Testis (tissue), 5 donors: ENCODE measurements at places on chromosomes 3 and 15.
A peak's percentile ranks its signal among the peaks of the same experiment; 100 is the strongest.

DNA sequence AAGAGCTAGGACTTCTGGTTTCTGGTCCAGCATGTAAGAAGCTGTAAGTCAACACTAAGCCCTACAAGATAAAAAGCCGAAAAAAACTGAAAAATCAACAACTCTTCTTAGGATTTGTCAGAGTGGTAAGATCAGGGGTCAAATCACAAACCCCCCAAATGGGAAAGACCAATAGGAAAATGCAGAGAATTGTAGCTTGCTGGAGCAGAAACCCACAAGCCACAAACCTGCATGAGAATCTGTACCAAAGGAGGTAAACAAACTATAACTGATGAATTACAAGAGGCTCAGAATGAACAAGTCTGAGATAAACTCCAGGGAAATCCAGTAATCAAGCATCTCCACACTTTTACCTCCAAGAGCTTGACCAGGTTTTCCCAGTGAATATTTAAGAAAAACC, 36.0 kb downstream of the RFX7 start:
- H3K27me3 ChIP-seq, result no peaks in the 10 kb centered on the region
- no peak overlapping the region for H3K27ac ChIP-seq
- no peak overlapping the region for H3K4me3 ChIP-seq
- no peaks in the 10 kb centered on the region for H3K36me3 ChIP-seq

GRCh38 chr3:141845407-141846049, 30.9 kb upstream of the ATP1B3 start:
- H3K36me3 ChIP-seq, result no peaks in the 10 kb centered on the region
- DNase-seq, result peak; percentile 33
- H3K4me1 ChIP-seq, result peaks cover 14% of the 10 kb centered on the region
- no peaks in the 10 kb centered on the region for H3K27me3 ChIP-seq
- no peak overlapping the region for H3K27ac ChIP-seq

DNA sequence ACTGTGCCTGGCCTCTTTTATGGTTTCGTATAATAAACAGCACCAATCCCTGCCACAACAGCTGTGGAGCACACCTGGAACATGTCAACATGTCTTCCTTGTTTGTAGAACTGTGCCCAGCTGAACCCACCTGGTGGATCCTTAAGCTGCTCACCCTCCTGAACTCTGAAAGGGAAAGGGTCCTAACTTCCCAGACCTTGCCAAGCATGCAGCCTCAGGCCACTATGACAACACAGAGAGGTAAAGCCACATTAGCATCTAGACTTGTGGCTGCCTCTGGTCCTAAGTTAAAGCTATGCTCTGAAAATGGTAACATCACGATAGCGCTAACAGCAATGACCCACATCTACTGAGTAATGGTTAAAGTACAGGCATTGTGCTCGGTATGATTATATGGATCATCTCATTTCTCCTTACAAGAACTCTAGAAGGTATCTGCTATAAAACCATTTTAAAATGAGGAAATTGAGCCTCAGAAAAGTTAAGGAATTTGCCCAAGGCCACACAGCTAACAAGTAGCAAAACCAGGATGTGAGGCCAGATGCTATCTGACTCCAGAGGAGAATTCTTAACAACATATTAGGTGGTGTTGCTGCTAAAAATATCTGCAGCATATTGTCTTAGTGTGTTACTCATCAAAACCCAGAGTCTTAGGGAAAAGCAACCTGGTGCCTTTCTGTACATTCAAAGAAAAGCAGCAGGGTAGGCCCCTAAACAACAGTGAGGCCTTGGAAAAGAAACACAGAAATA, 23.1 kb upstream of the HERC1 start:
- H3K4me1 ChIP-seq, result peaks cover 6% of the 10 kb centered on the region
- DNase-seq, result no peak
- H3K36me3 ChIP-seq, result no peaks in the 10 kb centered on the region
- no peaks in the 10 kb centered on the region for H3K27me3 ChIP-seq

- H3K4me1 ChIP-seq, result no peaks in the 10 kb centered on the region
- peaks cover 3% of the 10 kb centered on the region for H3K27me3 ChIP-seq
- H3K36me3 ChIP-seq, result no peaks in the 10 kb centered on the region
- no peak for DNase-seq
Measured at GRCh38 chr3:178584722-178585380, 48.6 kb downstream of the KCNMB2 start.

GRCh38 chr3:27596334-27596841, 112.2 kb upstream of the SLC4A7 start:
- no peaks in the 10 kb centered on the region for H3K36me3 ChIP-seq
- H3K27me3 ChIP-seq, result no peaks in the 10 kb centered on the region
- H3K27ac ChIP-seq, result no peak overlapping the region
- no peak for DNase-seq
- H3K4me3 ChIP-seq, result no peak overlapping the region
- H3K4me1 ChIP-seq, result peaks cover 28% of the 10 kb centered on the region

DNA sequence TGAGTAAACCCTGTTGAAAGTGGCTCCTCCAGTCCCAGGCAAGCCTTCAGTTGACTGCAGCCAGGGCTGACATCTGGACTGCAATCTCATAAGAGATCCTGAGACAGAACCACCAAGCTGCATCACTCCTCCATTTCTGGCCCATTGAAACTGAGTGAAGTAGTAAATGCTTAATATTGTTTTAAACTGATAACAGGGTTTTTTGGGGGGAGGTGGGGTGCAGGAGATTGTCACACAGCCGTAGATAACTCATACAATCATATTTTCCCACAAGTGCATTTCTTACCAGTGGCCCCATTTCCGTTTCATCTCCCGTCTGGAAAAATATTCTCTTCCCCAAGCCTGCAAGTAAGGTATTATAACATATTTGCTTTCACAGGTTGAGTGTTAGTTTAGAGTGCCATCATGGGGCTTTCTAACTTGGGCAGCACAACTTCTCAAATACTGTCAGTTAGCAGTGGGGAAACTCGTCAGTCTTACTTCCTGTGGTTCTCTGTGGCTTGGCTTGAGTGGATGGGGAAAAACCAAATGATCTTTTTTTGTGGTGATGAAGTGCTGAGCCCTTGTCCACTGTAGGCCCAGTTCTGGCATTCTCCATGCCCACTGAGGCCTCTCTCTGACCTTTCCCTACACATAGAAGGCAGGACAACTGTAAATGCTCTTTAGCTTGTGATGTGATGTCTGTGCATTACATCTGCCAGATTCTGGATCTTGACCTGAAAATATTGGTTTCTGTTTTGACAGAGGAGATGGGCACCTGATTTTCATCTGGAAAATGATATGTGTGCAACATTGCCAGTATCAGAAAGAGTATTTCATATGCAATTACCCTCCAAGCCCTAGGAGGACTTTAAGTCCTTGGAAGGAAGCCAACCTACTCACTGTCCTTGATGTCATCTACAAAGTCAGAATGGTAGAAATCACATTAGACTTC, 90.1 kb upstream of the BHLHE40 start:
- H3K36me3 ChIP-seq, result no peaks in the 10 kb centered on the region
- no peaks in the 10 kb centered on the region for H3K27me3 ChIP-seq
- H3K4me1 ChIP-seq, result peaks cover 6% of the 10 kb centered on the region
- no peak overlapping the region for H3K27ac ChIP-seq

DNA sequence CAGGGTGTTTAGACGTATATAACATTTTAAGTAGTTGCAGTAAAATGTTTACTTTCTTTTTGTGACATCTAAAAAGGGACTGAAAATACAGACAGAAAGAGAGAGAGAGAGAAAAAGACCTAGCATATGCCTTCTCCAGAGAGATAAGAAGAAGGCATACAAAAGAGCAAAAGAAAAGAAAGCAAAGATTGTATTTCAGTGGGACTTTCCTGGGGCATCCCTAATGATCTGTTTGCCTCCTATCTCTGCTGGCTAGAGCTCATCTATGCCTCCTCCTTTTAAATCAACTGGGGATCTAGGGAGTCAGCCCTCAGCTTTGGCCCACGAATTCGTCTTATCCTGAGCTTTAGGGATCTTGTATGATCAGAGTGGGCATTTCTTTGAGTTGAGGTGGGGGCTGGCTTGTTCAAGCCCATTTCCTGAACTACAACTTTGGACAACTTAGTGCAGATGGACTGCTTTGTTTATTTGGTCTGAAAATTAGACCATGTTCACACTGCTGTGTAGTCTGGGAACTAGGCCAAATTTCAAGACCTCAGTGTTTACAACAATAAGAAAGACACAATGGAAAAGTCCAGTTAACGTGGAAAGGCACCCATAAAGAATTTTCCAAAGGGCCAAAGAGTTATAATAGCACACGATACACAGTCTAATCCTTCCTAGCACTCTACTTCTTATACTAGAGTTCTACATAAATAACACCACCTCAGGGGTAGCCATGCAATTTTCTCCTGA, 61.0 kb downstream of the ATP8B4 start:
- no peak overlapping the region for H3K4me3 ChIP-seq
- peaks cover 24% of the 10 kb centered on the region for H3K4me1 ChIP-seq
- DNase-seq, result peak; percentile 25
- H3K27me3 ChIP-seq, result no peaks in the 10 kb centered on the region
- H3K36me3 ChIP-seq, result no peaks in the 10 kb centered on the region

- H3K4me1 ChIP-seq, result peaks cover 2% of the 10 kb centered on the region
- H3K4me3 ChIP-seq, result no peak overlapping the region
- no peak for DNase-seq
Measured at GRCh38 chr15:68880382-68880781, 49.9 kb upstream of the SPESP1 start.

- H3K4me3 ChIP-seq, result no peak overlapping the region
- no peaks in the 10 kb centered on the region for H3K27me3 ChIP-seq
- no peak overlapping the region for H3K27ac ChIP-seq
- no peak for DNase-seq
Measured at GRCh38 chr3:134598763-134599545, 51.9 kb downstream of the KY start.

- H3K4me3 ChIP-seq, result no peak overlapping the region
- no peaks in the 10 kb centered on the region for H3K36me3 ChIP-seq
- peaks cover 15% of the 10 kb centered on the region for H3K4me1 ChIP-seq
- no peak for DNase-seq
Measured at GRCh38 chr15:74350295-74351275, 16.9 kb downstream of the CYP11A1 start.

DNA sequence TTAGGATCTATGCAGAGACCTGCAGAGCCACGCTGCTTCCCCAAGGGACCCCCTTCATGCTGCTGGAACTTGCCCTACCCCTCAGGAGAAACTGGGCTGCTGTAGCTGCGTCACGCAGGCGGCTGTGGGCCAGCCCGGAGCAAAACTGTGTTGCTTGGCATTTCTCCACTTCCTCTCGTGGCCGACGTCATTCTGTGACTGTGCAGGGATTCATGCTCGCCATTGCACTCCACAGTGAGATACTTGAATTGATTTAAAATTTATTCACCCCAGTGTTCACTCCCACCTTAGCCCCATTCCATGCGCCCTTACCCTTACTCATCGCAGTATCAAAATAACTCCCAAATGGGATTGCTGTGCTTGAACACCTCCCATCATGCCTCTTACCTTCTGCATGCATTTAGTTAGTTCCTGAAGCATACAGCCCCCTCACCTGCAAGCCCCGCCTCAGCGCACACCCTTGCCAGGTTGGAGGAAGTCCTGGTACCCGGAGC, 45.7 kb downstream of the TMEM44 start:
- H3K36me3 ChIP-seq, result no peaks in the 10 kb centered on the region
- no peak for DNase-seq
- H3K4me1 ChIP-seq, result peaks cover 9% of the 10 kb centered on the region
